ENCODE measurements at places on chromosomes 13 and 19.

DNA sequence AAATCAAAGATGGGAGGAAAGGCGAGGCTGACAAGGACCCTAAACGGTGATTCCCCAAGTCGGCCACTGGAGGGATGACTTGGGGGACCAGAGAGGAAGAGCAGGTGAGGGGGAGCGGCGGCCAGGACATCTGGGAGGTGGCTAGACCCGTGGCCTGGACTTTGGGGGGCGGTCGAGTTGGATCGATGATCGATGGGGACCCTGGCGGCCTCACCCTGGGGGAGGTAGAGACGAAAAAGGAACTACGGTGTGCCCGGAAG, 7.7 kb upstream of the CIRBP start:
- no peak for DNase-seq

DNA sequence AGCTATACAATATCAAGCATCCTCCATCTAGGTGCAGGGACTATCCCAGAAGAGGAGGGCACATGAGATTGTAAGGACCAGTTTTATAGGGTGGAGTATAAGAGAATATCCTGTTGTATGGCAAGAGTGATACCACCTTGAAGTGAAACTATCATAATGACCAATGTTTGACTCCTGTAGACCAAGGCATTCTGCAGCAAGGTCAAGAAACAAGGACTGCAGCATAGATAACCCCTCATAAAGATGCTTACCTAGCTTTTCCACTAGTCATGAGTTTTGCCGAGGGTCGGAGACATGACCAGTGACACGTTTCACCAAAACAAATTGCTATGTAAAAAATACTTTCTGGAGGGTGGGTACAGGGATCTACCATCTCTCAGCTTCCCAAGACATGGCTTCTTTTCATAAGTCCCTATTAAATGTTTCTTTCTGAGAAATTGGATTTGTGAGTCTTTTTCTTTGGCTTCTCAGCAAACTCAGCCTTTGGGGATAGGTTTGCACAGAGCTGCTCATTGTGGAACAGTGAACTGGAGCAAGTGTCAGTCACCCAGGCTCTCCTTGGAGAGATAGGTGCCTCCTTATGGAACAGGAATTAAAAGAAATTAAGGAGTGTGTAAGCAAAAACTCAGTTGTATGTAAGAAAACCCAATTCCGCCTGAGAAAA, 28.2 kb upstream of the CYSLTR2 start:
- no peak for DNase-seq

- no peak for DNase-seq
Measured at GRCh38 chr13:40017662-40018262, 362.3 kb downstream of the COG6 start.

DNA sequence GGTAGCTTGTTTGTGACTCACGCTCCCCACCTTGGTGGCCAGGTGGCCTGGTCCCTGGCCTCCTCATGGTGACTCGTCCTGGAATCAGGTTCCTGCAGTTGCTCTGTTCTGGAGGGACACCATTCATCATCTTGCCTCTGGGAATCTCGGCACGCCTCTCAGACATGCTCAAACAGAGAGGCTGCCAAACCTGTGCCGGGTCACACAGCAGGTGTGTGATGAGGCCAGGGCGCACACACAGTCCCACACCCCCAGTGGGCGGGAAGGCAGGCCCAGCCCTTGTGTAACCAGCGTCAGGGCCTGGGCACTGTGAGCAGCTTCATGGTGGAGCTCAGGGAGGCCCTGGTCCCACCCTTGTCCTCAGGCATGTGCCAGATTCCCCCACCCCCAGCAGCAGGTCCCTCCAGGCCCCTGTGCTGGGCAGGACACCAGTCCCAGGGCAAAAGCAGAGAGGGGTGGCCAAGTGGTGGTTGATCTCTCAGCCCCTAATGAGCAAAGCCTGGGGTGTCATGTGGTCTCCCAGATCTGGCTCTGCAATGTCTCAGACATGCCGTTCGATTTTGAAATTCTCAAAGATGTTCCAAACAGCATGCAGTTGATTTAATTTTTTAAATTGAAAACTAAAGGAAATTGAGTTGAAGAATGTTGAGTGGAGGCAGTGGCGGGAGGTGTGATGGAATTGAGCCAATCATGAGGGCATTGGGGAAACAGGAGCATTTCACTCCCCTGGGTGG, 12.1 kb downstream of the CEBPA start:
- no peak for DNase-seq

DNA sequence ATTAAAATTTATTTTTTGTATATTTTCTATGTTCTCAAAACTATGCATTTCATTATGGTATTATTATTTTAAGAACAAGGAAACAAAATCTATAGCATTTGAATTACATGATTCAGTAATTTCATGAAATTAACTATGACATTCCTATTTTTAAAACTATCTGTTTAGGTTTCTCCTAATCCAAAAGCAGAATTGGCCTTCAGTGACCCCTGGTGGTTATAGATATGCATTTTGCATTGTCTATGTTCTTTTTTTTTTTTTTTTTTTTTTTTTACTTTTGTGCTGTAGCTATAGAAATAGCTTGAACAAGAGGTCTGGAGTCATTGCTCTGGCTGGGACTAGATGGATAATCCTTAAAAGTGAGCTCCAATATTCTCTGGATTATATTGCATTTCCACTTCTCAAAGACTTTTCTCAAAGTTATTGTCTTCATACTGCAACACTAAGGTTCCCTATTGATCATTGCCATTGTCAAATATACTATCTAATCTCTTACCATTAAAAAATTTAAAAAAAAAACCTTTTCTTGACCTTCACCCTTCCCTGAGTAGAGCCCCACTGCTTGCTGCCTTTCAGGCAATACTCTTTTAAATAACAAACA, 15.9 kb upstream of the DNAJC3 start:
- DNase-seq, result no peak

DNA sequence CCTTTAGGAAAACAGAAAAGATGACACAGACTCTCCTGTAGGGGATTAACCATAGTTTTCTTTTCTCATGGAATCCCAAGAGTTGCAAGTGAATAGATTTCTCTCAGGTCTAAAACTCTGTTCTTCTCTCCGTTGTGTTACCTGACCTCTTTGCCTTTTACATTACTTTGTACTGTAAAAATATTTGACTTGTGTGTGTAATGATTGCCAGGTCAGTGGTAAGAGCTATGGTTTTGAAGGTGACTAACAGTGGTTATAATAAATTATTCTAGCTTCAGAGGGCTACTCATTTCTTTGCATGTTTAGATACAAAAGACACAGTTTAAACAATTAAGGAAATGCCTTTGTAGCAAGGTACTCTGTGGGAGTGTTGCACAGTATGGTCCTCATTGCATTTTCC, 23.0 kb upstream of the PSG2 start:
- no peak for DNase-seq

GRCh38 chr19:2287585-2288337, 5.8 kb upstream of the PEAK3 start:
- DNase-seq, result no peak

DNA sequence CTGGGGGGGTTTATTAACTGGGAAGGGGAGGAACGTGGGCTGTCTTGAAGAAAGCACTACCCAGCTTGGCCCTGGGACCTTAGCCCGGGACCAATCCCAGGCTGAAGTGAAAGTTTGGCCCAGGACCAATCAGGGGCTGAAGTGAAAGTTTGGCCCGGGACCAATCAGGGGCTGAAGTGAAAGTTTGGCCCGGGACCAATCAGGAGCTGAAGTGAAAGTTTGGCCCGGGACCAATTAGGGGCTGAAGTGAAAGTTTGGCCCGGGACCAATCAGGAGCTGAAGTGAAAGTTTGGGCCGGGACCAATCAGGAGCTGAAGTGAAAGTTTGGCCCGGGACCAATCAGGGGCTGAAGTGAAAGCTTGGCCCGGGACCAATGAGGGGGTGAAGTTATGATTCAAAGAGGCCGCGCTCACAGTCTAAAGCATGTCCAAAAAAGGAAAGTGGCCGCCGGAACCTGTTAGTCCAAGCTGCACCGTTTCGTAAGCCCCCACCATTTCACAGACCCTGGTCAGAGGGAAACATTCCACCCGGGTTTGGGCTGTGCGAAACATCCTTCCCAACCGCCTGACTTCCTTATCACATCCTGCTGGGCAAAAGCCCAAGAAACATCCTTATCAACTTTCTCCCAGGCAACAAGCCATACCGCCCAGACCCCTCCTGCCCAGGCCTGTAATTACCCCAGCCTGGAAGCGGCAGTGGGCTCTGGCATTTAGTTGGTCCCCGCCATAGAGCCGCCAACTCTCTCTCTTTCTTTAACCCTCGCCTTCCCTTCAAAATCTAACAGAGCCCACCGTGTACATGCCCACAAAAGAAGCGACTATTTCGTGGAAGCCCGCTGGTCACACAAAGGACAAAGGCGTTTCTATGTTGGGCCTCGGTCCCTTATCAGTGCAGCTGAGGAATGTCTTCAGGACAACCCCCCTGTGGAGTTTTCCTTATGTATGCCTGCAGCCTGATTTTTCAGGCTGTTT, 1.1 kb downstream of the ZNF850 start:
- no peak for DNase-seq

- no peak for DNase-seq
Measured at GRCh38 chr13:79749984-79750551, 269.1 kb downstream of the NDFIP2 start.

DNA sequence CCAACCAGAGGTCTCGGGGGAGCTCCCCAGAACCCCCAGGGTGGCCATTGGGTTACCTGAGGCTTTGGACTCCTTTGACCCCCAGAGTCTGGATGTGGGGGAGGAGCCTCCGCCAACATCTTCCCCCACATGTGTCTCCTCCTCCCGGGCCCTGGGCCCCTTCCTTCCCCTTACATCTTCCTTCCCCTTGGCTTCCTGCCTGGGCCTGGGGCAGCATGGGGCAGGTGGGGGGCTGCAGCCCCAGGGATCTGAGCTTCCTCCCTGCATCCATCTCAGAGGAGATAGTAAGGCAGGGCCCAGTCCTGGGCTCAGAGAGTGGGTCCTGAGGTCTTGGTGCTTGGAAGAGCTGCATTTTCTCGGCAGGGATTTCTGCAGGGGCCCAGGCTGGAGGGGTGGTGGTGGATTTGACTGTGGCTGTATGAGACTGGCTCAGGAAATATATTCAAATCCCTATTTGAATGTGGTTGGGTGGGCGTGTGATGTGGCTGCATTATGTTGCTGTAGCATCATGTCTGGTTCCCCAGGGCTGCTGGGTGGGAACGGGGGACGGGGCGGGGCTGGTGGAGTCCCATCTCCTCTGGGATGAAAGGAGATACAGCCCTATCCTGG, 919 bp downstream of the VAV1 start:
- DNase-seq, result peak; percentile 5

- peak; percentile 74 for DNase-seq
Measured at GRCh38 chr13:36999054-36999714, at the start of gene ALG5. ALG5 (minus strand) TSS chr13:36999340; CDS start chr13:36999300, 40 bp downstream.

DNA sequence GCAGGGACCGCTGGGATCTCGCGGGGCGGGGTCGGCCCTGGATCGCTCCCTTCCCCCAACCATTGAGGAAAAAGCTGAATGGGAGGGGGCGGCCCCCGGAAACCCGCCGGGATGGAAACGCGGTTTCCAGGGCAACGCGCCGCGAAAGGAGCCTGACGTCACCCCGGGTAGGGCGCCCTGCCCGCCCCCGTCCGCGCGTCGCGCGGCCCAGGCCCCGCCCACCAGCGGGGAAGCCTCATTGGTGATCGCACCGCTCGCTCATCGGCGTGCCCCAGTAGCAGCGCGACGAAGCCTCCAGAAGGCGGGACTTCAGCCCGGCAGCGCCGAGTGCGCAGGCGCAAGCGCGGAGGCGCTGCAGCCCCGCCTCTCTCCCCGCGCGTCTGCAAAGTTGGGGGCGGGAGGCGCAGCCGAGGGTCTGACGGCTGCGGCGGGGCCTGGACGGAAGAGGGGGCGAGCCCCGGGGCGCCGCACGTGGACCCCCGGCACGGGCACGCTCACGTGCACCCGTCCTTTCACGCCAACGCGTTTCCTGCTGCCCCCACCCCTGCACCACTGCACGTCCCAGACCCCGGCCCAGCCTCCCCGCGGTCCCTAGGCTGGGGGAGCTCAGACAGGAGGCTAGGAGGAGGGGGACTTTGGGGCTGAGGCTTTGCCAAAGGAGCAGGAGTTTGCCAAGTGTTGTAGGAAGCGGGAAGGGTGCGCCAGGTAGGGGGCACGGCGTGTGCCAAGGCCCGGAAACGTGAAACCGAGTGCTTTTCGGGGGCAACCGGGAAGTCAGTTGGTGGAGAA, 8.2 kb upstream of the CIRBP start:
- peak; percentile 95 for DNase-seq

GRCh38 chr13:60226507-60226906, 62.8 kb upstream of the DIAPH3 start:
- DNase-seq, result no peak

DNA sequence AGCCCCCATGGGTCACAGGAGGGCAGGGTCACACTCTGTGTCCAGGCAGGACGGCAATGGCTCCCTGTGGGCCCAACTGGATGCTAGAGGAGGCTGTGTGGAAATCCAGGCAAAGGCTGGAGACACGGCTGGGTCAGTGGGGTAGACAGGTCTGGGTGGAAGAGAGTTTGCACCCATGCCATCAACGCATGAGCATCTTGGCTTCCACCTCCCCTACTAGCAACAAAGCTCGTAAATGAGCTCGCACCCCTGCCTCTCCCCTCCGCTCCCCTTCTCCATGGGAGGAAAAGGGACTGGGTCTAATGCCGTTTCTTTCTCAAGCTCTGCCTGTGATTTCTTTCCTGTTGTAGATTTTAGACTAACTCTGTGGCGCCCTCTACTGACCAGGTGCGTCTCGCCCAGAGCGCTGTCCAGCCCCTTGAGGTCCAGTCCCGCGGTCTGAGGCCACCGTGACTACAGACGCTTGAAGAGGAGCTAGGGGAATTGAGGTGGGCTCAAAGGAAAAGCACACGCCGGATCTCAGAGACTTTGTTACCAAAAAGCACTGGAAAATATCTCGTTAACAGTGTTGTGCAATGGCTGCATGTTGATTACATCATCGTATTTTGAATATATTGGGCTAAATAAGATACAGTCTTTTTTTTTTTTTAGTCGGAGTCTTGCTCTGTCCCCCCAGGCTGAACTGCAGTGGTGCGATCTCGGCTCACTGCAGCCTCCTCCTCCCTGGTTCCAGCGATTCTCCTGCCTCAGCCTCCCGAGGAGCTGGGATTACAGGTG, 50.7 kb upstream of the USP29 start:
- DNase-seq, result no peak

- DNase-seq, result no peak
Measured at GRCh38 chr13:63909726-63910375, 2494.2 kb upstream of the PCDH20 start.

DNA sequence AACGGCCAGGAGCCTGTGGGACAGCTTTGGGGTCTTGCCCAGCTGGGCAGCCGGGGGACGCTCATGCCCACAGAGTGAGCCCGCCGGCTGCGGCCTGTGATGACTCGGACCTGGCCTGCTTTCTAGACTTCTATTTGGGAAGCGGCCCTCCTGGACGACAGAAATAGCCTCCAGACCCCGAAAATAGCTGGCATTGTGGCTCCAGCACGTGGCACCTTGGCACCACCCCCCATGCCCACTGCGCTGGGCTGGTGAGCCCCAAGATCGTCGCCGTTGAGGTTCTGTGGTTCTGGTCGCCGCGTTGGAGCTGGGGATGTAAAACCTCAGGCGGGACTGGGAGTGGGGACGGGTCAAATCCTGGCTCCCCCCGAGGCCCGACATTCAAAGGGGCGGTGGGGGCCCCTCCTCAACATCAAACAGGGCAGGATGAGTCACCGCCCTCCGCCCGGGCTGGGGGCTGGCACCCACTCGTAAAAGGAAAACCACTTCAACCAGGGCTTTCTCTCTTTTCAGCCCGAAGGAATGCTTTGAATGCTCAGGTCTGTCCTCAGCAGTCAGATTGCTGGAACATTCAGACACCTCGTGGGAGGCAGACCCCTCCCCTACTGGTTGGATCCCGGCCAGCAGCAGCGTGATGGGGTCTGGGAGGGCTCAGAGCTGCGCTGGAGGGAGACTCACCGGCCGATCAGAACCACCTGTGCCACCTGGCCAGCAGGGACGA, 42.1 kb downstream of the GADD45B start:
- DNase-seq, result no peak
